ENCODE measurements at places on chromosomes 1 and 21.

DNA sequence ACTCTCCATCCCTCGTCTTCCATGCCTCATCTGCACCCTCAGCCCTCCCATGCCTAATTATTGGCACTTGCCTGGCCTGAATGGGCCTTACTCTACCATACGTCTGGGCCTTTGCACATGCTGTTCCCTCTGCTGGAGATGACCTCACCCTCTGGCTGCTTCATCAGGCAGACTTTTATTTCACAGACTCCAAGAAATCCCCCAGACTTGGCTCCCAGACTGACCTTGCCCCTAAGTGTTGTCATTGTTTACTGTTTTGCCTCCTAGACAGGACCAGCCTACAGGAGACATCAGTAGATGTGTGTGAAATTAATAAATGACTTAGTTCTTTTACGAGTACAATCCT, 5.2 kb upstream of the AHDC1 start:
- DNase-seq = no peak

DNA sequence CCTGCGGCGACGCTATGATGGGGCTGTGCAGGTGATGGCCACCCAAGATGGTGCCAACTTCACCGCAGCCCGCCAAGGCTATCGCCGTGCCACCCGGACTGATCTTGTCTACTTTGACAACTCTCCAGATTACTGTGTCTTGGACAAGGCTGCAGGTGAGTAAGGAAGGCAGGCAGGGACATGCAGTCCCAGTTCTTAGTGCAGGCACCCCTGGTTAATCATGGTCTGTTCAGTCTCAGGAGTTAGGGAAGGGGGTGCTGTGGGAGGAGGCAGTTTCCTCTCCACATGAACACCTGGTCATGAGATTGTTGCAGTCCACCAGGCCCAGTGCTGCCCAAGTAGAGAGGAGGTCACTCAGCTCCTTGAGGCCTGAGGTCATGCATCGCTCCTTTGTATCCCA, 8.5 kb downstream of the WNT2B start:
- DNase-seq = no peak

- no peak for DNase-seq
Measured at GRCh38 chr1:181947441-181947840, 114.1 kb downstream of the ZNF648 start.

DNA sequence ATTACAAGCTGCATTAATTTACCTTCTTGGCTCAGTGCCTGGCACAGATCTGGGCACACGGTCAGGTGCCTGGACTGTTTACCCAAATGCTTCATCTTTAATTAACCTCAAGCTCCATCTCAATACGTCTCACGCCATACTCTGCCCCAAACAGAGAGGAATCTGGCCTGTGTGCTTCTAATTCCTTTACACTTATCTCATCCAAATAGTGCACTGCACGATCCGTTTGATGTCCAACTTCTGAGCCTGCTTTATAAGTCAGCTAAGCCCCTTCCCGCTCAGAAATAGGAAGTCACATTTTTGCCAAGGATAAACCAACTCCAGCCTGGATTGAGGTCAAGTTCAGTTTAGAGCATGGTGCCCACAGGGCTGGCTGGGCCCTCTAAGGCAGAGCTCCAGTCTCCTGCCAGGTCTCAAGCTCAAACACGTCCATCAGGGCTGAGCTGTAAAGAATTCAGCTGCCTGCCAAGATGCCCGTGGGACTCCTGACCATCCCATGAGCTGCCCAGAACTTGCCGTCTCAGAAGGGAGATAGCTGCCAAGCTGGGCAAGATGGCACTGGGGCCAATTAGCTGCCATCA, 233.5 kb downstream of the TRABD2B start:
- no peak for DNase-seq

DNA sequence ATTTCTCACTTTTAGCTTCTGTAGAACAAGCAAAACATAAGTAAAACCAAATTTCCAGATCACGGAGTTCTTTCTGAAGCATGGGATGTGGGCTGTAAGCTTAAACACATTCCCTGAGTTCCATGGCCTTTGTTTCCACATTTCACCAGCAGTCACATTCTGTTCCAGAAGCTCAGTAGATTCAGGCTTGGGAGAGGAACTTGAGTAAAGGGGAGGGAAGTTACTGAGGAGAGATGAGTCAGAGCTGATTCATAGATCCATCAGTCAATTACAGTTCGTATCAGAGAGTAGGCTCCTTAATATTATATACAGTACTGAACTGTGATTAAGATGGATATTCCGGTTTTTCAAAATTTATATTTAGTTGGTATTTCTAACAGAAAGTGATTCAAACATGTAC, 614.3 kb downstream of the NCAM2 start:
- no peak for DNase-seq

- no peak for DNase-seq
Measured at GRCh38 chr1:52070704-52071103, 14.6 kb downstream of the BTF3L4 start.

GRCh38 chr1:37631036-37631435, 3.7 kb downstream of the RSPO1 start:
- DNase-seq = no peak

GRCh38 chr1:184929711-184930202, 44.6 kb downstream of the NIBAN1 start:
- no peak for DNase-seq

GRCh38 chr1:226725897-226726267, 13.2 kb downstream of the ITPKB start:
- DNase-seq = no peak

DNA sequence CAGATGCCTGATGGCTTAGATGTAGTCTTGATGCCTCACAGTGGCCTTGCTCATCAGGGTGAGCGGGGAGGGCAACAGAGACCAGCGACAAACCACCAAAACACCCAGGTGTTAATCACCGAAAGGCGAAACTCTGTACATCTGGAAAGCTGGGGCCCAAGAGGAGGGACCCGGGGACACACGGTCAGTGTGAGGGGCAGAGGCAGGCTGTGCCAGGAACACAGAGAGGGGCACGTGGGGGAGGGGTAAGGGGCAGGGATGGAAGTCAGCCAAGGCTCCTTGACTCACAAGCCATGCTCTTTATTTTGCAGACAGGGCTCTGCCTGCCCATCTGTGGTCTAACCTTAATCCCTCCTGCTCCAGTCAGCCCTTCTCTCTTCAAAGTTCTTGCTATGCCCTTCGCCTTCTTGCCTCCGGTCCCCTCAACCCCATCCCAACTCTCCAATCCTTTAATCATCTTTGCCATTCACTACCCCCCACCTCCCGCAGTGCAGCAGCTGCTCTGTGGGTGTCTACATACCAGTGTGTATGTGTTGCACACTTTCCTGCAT, 4.3 kb downstream of the MEF2D start:
- DNase-seq = no peak

- no peak for DNase-seq
Measured at GRCh38 chr1:234696148-234696576, 86.2 kb upstream of the IRF2BP2 start.

DNA sequence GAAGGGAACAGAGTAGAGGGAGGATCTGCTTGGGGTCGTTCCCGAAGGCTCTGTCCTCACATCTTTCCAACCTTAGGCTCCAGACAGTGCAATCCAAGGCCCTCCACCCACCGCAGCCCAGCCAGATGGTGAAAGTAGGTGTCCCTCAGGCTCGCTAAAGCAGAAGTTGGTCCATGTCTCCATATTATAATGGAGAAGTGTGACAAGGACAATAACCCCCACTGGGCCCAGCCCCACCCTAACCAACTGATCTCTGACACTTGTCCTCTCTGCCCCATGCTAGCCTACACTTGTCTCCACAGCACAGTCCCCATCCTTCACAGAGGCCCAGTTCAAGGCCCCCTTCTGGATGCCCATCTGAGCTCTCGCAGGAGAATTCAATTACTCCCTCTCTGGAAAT, 48.7 kb downstream of the DMAP1 start:
- no peak for DNase-seq

DNA sequence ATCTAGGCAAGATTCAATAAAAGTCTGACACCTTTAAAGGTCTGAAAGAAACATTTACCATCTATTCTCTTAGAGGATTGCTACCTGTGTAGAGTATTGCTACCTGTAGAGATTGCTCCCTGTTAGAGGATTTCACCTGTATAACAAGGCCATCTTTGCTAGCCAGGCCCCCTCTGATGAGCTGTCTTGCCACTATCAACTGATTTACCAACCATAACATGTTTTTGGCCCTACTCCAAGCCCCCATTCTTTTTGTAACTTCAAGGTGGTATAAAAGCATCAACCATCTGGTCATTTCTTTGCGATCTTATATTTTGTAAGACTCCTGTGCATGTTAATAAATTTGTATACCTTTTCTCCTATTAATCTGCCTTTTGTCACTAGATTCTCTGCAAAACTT, 424.7 kb upstream of the CAMK1G start:
- DNase-seq = no peak

GRCh38 chr1:185894791-185895190, 160.6 kb downstream of the HMCN1 start:
- no peak for DNase-seq

DNA sequence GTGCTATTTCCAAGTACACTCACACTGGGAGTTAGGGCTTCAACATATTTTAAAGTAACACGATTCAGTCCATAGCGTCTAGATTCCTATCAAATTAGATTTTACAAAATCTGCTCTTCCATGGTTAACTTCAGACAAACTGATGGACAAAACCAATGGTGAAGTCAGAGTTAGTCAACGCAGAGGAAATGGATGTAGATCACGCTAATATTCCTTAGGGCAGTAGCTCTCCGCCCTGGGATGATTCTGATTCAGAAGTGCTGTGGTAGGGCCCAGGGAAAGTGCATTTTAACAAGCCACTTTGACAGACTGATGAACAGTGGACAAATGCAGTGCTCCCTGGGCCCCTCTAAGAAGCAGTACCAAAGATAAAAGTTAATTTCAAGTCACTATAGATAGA, 83.2 kb downstream of the HIVEP3 start:
- DNase-seq = no peak

- no peak for DNase-seq
Measured at GRCh38 chr1:110588991-110589390, 17.2 kb downstream of the KCNA2 start.

DNA sequence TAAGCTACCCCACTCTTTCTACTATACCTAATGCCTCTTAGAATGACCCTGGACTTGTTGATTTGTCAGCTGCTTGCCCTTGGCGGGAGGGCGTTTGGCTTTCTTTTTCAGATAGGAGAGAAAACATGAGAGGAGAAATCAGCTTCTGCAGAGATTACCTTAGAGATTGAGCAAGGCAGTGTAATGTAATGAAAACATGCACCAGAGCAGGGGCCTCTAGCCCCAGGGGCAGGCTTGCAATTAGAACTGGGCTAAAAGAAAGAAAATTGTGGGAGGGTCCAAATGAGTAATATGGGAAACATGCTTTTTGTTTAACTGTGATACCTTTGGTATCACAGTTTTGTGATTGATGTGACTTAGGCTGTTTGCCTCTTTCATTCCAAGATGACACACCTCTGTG, 89.7 kb downstream of the PBX1 start:
- no peak for DNase-seq

GRCh38 chr1:5814046-5814619, 178.1 kb downstream of the NPHP4 start:
- DNase-seq = no peak

GRCh38 chr1:84524590-84524989, 18.2 kb upstream of the GNG5 start:
- DNase-seq = no peak

GRCh38 chr1:92016720-92017316, 13.0 kb upstream of the EPHX4 start:
- no peak for DNase-seq

GRCh38 chr1:77513839-77514763, 168.4 kb downstream of the ZZZ3 start:
- no peak for DNase-seq

- no peak for DNase-seq
Measured at GRCh38 chr1:157189986-157190982, 52.1 kb upstream of the ETV3 start.

- DNase-seq = no peak
Measured at GRCh38 chr1:200526709-200527612, 93.6 kb downstream of the KIF14 start.

GRCh38 chr1:171985639-171986038, 144.3 kb downstream of the DNM3 start:
- no peak for DNase-seq

DNA sequence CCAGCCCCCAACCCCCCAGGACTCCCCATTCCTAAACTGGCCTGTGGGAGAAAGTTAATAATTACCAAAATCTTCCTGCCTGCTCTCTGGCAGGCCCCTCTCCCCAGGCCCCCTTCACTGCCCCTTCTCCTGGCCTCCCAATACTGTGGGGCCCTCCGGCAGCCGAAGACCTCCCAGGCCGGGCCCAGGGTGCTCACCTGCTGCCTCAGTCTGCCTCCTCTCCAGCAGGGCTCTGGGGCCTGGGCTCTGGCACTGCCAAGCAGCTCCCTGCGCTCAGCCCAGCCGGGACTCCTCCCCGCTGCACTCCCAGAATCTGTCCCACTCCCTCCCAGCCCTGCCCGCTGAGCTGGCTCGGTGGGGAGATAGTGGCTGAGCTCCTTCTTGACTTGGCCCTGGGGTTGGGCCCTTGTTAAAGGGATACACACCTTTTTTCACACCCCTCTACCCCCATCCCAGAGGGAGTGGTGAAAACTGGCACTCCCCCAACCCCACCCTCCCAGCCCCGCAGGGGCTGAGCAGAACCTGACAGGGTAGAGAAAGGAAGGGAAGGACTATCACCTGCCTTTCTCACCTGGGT, at the start of gene S100A16:
TSS of gene S100A16 (minus strand) at position 383 of the 577 bp plus-strand sequence. CDS start 4,986 bp downstream, outside the sequence.
- DNase-seq = no peak

DNA sequence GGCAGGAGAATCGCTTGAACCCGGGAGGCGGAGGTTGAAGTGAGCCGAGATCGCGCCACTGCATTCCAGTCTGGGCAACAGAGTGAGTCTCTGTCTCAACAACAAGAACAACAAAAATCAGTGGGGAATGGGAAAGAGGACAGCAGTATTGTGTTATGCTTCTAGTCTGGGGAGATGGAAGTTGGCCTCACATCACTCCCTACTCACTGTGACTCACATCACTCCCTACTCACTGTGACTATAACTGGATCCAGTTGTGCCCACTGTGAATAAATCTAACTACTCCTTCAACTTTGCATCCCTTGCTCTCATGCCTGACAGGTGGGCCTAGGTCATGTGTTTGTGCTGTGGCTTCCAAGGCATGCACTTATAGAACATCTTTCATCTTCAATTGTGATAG, 285.4 kb upstream of the USP24 start:
- no peak for DNase-seq

GRCh38 chr1:207463021-207463420, 8.9 kb downstream of the CR2 start:
- no peak for DNase-seq

DNA sequence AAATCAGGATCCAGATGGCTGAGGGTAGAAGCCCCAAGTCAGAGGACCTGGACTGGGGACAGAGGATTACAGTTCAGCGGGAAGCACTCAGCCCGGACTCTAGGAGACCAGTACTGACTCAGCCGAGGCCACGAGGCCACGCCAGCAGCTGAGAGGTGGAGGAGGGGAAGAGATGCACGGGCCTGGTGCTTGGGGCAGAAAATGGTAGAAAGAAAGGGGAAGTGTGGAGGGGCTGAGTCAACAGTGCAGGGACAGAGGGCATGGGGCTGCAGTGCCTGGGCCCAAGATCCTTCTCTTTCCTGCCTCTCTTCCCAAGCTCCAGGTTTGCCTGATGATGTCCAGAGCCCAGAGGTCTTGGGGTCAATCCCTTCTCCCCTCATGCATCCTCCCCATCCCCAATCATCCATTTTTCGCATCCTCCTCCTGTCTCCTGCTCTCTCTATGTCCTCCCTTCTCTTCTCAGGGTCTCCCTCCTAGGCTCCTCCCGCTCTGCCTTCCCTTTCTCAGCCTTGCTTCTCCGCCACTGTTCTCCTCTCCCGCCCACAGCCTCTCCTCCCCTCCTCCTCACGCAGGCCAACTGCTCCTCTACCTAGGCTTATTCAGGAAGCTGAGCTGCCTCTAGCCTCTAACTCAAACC, 7.7 kb downstream of the ARHGEF2 start:
- DNase-seq = no peak
